Stimulated activated CD4-positive, alpha-beta T cell treated with anti-CD3 and anti-CD28 coated beads, TNF-alpha, amount 100 ng/mL, for 4 hours (primary cell): ENCODE measurements at places on chromosomes 7 and 10.

GRCh38 chr7:78863281-78863680 is 590.2 kb downstream of the MAGI2 start:
- no peak for DNase-seq

DNA sequence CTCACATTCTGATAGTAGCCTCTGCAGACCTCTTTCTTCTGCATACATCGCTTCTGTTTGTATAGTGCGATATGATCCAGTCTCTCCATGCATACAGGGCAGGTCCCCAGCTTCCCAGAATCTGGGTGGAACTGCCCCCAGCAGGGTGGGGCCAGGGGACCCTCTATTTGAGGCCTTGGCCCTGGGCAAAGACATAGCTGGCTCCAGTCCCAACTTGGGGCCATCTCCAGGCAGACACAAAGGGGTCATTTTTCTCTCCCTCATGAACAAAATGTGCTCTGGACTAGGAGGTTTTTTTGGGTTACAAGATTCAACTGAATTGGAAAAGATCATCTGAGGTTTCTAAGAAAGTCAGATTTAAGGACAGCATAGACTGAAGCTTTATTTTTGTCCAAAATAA is 21.1 kb upstream of the HSPA12A start:
- DNase-seq = no peak

DNA sequence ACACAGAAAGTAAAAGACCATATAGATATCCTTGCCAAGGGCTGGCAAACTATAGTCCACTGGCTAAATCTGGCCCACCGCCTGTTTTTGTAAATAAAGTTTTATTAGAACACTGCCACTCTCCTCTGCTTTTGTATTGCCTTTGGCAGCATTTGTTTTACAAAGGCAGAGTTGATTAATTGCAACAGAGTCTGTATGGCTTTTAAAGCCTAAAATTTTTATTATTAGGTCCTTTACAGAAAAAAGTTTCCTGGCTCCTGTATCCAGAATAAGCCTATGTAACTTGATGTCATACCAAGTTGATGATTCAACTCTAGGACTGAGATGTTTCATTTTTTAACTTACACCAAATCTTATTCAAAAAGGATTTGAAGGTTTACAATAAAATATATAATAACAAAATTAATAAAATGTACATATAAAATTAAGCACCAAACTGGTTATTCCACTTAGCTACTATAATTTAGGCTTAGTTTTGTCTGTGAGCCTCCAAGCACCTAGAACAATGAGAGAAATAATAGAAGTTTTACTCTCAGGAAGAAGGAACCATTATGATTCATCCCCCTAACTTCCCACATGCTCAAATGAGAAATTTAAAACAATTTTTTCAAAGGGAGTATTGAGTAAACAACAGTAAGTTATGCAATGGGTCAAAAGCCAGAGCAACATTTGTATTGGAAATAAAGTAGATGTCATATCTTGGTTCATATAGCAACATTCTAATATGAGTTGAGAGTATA is 31.9 kb downstream of the CPED1 start:
- DNase-seq = no peak

DNA sequence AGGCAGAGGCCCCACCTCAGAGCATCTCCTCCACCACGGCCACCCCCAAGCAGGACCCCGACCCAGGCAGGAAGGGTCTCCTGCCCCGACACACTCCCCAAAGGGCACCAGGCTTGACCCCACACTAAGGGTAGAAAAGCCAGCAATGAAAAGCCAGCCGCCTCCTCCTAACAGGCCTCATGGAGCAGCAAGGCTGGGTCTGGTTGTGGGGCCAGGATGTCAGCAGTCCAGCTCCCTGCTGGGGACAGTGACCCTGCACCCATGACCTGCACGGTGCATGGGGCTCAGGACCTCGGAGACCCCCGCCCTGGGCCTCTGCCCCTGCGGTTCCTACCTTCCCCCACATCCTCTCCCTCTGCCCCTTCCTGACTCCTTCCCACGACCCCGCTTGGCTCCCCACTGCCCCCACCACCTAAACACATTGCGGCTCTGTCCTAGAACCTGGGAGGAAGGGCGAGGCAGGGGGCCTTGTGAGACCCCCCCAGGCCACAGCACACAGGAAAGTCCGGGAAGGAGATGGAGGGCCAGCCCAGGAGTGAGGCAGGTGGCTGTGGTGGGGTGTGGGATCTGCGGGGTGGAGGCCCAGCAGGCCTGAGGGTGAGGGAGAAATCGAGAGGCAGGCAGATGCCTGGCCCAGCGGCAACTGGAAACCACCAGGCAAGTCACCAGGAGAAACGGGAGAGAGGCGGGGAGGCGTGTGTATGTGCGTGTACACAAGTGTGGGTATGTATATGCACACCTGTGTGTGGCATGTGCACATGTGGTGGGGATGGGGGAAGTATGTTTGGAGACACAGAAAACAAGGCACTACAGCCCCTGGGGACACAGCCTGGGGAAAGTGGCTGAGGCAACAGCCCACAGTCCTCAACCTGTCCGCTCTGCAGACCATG is 229.9 kb downstream of the MAD1L1 start:
- DNase-seq = no peak

DNA sequence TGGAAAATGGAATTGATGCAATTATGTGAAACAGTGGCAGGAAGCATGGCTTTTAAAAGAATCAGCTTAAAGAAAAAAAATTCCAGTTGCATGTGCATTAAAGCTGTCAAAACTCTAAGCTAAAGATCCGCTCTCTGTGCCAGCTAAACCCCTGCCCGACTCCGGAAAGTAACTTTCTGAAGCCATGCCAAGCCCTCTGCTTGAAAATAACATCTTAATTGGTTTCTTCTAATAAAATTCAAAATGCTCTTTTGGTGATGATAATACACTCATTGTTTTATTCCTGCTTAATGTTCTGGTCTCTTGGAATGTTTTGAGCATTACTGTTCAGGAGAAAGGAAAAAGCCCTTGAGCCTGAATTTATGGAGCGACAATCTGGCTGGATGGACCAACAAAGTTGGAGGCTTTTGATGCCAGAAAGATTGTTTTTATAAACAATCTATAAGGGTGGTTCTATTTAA is 11.7 kb downstream of the SEMA3C start:
- DNase-seq = no peak

DNA sequence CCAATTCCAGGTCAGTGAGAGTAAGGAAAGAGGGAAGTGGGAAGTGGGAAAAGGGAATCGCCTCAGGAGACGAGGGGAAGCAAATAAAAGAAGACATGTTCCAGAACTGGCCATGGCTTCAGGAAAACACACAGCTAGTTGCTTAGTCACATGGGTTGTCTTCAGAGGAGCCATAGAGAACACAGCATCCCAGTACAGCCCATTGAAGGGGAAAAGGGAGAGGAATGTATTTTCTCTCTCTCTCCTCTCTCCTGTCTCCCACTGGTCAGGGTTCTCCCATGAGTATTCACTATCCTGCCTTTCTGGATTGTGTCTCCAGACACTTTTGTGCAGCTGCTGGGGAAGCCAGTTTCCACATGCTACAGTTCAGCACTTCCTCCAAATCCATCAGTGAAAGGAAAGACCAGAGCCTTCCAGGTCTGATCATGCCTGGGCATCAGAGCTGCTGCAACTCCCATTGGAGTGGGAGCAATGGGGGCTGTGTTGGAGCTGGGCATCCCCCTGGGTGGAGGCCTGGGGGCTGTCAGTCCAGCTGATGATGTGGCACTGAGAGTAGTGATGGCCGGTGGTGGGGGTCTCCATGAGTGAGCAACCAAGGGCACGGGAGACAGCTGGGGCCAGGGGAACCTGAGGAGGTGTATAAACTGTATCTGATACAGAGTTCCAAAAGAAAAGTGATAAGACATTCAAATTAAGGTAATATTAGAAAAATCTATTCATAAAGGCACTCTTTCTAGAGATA is 38.6 kb downstream of the MAP3K8 start:
- DNase-seq = no peak

DNA sequence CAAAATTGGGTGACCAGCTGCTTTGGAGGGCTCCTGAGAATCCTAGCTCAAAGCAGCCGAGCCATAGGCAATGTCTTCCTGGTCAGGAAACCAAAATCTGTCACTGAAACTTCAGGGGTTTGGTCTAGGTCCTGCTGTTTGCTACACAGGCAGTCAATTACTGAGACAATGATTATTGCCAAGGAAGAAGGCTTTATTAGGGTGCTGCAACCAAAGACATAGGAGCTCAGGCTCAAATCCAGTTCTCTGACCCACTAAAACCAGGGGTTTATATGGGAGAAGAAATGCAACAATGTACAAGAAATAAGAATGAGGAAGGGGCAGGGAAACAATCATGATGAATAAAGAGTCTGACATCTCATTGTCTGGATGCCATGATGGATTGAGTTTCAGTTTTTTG is 410.3 kb upstream of the ZWINT start:
- DNase-seq = no peak

DNA sequence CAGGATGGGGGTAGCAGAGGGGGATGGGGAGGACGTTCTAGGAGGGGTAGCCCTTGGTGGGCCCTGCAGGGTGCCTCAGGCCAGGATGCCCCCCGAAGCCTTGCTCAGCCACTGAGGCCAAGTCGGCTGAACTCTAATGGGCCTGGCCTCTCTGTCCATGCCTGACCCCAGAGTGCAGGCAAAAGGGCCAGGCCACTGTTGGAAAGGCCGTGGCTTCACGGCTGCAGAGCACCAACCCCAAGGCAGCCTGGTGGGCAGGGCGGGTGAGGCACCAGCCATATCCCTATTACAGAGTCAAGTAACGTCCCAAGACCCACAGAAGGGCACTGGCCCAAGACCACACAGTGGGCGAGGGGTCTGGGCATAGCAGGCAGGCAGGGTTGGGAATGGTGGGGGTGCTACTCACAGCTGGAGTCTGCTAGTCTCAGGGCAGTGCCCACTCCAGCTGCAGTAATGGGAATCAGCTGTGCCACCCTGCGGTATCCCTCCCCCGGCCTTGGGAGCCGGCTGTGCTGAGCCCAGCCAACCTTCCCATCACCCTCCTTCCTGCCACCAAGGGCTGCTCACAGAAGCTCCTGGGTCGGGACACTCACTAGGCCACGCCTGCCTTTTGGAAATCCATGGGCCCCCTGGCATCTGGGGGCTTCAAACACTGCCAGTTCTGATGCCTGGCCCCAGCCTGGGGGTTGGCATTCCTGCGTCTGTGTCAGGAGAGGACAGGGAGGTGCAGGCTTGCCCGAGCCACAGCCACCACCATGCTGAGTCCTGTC is 4.0 kb upstream of the LFNG start:
- no peak for DNase-seq

GRCh38 chr7:141676618-141677017 is 25.3 kb downstream of the DENND11 start:
- no peak for DNase-seq
